Immature natural killer cell (primary cell): ENCODE measurements at places on chromosomes 16 and 17. TPM values are rescaled to one million over a fixed set of nuclear protein-coding genes. Genes with fewer than 3 reads are reported as not detected.

GRCh38 chr17:77045441-77046041 lies 95.2 kb upstream of the SEC14L1 start:
- no peaks in the 10 kb centered on the region for H3K36me3 ChIP-seq
- no peaks in the 10 kb centered on the region for H3K4me1 ChIP-seq
- peaks cover 5% of the 10 kb centered on the region for H3K27me3 ChIP-seq
- no peak for DNase-seq
- no peak overlapping the region for H3K4me3 ChIP-seq

GRCh38 chr16:12186774-12187335 lies 210.3 kb downstream of the SNX29 start:
- no peaks in the 10 kb centered on the region for H3K27me3 ChIP-seq
- H3K4me3 ChIP-seq, result no peak overlapping the region
- no peak overlapping the region for H3K27ac ChIP-seq
- no peaks in the 10 kb centered on the region for H3K36me3 ChIP-seq

DNA sequence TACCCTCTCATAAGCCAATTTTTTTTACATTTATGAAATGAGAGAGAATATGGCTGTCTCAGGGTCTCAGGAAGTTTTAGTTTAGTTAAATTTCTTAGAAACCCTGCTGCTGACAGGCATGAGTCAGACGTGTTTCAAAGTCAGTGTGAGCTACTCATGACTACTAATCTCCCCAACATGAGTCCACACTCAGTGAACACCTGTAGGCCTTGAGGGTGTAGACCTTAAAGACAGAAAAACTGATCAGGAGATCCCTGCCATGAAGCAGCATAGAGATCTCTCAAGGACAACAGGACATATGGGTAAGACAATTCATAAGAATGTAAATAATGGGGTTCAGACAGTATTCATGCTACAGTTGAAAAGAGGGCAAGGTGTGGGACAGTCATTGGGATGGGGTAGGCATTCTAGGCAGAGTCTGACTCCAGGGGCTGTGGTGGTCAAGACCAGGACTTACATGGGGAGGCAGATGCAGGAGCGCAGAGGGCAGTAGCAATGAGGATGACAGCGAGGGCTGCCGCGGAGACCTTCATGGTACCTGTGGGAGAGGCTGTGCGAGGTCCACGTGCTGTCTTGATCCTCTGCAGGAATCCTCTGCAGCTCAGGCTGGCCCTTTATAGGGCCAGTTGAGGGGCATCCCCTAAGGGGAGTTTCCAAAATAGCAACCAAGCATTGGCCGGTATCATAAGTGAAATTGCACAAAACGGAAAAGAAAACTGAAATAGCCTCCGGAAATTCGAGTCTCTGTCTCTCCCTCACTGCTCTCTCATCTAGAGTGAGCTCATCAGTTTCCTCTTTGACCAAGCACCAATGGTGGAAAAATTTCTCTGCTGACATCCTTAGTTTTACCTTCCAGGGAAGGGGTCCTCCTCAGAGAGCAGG lies at the start of gene CCL5:
CCL5 (minus strand) TSS at position 588 of the 882 bp plus-strand sequence.
- peak; percentile 89 for DNase-seq
- peak within 1 kb of the TSS; percentile 95 for H3K27ac ChIP-seq
- peaks cover 67% of the 10 kb centered on the region for H3K4me1 ChIP-seq
- peaks cover 36% of the 10 kb centered on the region for H3K36me3 ChIP-seq
- H3K4me3 ChIP-seq, result peak within 1 kb of the TSS; percentile 96

- peaks cover 12% of the 10 kb centered on the region for H3K4me1 ChIP-seq
- no peak overlapping the region for H3K27ac ChIP-seq
- H3K27me3 ChIP-seq, result no peaks in the 10 kb centered on the region
- no peak for DNase-seq
- peaks cover 21% of the 10 kb centered on the region for H3K36me3 ChIP-seq
These were observed 113.3 kb downstream of the VPS53 start for GRCh38 chr17:601244-601925.

DNA sequence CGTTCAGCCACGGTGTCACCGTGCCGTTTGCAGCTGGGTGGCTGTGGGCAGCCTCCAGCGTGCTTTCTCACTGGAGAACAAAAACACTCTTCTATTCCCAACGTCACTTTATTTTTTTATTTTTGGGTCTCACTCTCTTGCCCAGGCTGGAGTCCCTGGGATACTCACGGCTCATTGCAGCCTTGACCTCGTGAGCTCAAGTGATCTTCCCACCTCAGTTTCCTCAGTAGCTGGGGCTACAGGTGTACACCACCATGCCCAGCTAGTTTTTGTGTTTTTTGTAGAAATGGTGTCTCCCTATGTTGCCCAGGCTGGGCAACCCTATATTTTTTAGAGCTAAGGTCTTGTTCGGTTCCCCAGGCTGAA lies 34.4 kb upstream of the ZC3H18 start:
- peak overlapping the region; percentile 89 for H3K27ac ChIP-seq
- H3K36me3 ChIP-seq, result peaks cover 3% of the 10 kb centered on the region
- H3K27me3 ChIP-seq, result peaks cover 13% of the 10 kb centered on the region
- DNase-seq, result no peak

DNA sequence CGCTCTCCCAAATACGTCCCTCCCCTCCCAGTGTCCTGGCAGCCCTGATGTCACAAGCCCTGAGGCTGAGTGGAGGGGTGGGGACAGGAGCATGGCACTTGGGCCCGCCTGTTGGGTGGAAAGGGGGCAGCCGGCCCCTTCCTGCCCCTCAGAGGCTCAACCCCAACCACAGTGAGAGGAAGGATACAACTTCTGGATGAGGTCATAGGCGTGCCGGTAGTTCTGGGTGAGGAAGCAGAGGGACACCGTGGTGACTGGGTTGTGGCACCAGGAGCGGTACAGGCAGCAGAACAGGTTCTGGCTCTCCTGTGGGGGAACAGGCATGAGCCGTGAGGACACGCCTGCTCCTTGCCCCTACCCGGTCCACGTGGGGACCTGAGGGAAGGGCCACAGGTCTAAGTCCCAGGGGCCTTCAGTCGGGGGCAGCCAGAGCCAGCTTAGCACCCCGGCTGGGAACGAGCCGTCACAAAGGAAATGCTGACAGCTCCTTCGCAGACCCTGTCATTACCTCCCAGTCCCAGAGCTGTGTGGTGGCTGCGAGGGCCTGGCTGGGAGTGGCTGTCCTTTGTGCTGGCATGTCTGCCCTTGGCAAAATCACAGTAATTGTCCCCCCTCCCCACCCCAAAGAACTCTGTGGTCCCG lies 11.2 kb upstream of the MTSS2 start:
- H3K36me3 ChIP-seq, result no peaks in the 10 kb centered on the region
- H3K4me1 ChIP-seq, result peaks cover 19% of the 10 kb centered on the region
- no peak overlapping the region for H3K4me3 ChIP-seq
- no peak for DNase-seq
- H3K27me3 ChIP-seq, result no peaks in the 10 kb centered on the region
- no peak overlapping the region for H3K27ac ChIP-seq

- no peak overlapping the region for H3K27ac ChIP-seq
- H3K4me3 ChIP-seq, result no peak overlapping the region
- H3K36me3 ChIP-seq, result no peaks in the 10 kb centered on the region
- no peaks in the 10 kb centered on the region for H3K4me1 ChIP-seq
- peaks cover 2% of the 10 kb centered on the region for H3K27me3 ChIP-seq
These were observed 29.9 kb upstream of the WFIKKN2 start for GRCh38 chr17:50805486-50805885.

HID1 gene
- polyA plus RNA-seq, result 0.34 TPM

- no peak for DNase-seq
- H3K4me3 ChIP-seq, result no peak overlapping the region
- no peaks in the 10 kb centered on the region for H3K27me3 ChIP-seq
- no peaks in the 10 kb centered on the region for H3K36me3 ChIP-seq
- H3K27ac ChIP-seq, result no peak overlapping the region
- peaks cover 12% of the 10 kb centered on the region for H3K4me1 ChIP-seq
These were observed 336.9 kb downstream of the CDH13 start for GRCh38 chr16:82963653-82964052.

DNA sequence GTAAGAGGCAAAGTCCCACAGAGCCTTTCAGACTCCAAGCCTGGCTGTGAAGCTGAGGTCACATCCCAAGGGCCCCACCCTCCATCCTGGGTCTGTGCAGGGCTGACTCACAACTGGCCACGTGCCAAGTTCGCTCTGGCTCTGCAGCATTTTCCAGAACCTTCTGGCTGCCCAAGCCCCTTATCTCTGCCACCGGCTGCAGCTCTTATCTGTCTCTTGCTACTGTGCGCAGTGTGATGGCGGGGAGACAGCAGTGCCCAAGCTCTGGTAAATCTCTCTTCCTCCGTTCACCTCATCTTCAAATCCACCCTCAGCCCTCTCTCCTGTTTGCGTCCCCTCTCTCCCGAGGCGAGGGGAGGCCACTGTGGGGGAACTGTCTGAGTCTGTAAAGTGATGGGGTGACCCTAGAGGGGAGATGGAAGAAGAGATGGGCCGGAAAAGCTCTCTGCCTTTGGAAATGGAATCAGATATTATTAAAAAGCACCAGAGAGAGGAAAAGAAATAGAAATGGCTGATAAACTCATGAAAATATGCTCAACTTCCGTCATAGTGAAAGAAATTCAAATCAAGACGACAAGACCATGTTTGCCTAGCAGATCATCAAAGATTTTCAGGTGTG lies 162.7 kb upstream of the CDC42EP4 start:
- no peak overlapping the region for H3K27ac ChIP-seq
- no peaks in the 10 kb centered on the region for H3K36me3 ChIP-seq
- no peak overlapping the region for H3K4me3 ChIP-seq
- H3K4me1 ChIP-seq, result peaks cover 7% of the 10 kb centered on the region
- no peak for DNase-seq
- peaks cover 24% of the 10 kb centered on the region for H3K27me3 ChIP-seq

GRCh38 chr17:42180922-42181850 lies at the start of gene KCNH4:
TSS of gene KCNH4 (minus strand) at chr17:42181142. CDS start at chr17:42180945, 197 bp downstream.
- H3K27me3 ChIP-seq, result peaks cover 2% of the 10 kb centered on the region
- peaks cover 43% of the 10 kb centered on the region for H3K4me1 ChIP-seq
- H3K27ac ChIP-seq, result no peak within 1 kb of the TSS
- H3K4me3 ChIP-seq, result peak within 1 kb of the TSS; percentile 66
- peak; percentile 79 for DNase-seq
- H3K36me3 ChIP-seq, result no peaks in the 10 kb centered on the region

ZSCAN32 gene
- polyA plus RNA-seq, result 7.9 TPM

DNA sequence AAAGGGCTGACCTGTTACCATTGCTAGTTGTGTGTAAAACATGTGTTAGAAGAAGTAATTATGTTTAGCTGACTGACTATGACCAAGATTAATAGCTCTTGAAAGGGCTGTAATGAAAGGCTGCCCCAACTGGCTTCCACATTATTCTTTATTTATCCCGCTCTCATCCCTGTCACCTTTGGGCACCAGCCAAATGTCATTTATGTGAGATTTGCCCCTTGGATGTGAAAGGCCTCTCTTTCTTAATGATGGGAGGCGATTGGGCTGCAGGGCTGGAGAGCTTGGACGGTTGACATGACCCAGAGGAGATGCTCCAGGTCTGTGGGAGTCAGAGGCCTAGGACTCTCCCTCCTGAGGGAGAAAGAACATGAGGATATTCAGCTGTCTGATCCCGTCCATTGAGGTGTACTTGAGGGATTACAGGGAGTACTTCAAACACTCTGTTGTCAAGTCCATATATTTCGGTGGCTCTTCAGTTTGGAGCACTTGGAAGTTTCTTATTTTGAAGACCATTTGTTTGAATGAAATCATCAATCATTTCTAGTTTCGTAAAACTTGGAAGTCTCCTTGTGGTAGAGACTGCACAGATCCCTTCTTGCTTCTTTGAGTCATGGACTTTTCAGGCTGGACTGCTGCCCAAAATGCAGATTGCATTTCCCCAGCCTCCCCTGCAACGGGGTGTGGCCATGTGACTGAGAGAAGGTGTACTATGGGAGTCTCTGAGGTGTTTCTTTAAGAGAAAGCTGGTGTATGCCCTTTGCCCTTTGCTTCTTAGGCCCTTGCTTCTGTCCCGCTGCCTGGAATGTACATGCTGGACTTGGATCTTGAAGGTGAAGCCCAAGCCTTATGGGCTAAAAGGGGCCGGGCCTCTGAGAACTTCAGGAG lies 51.3 kb downstream of the FTO start:
- no peak overlapping the region for H3K27ac ChIP-seq
- H3K27me3 ChIP-seq, result no peaks in the 10 kb centered on the region
- H3K4me1 ChIP-seq, result peaks cover 13% of the 10 kb centered on the region
- H3K36me3 ChIP-seq, result no peaks in the 10 kb centered on the region

GRCh38 chr17:27764589-27764988 lies 35.7 kb downstream of the NOS2 start:
- H3K27ac ChIP-seq, result no peak overlapping the region
- peaks cover 6% of the 10 kb centered on the region for H3K27me3 ChIP-seq
- H3K4me1 ChIP-seq, result no peaks in the 10 kb centered on the region
- no peak for DNase-seq

DNA sequence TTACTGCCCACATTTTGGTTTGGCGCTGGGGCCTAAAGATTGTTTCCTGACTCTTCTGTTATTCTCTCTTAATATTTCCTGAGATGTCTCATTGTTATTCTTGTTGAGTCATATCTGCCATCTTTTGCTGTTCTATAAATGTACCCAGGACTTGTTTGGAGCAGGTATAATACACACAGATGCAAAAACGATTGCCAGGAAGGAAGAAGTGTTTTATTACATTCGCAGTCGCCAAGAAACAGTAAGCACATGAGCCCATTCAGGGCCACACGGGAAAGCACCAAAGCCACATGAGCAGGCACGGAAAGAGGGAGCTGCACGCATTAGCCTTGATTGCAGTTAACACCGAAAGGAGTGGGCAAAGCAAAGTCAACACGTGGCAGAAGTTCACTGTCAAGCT lies 70.2 kb downstream of the ARHGAP44 start:
- H3K36me3 ChIP-seq, result no peaks in the 10 kb centered on the region
- H3K27me3 ChIP-seq, result no peaks in the 10 kb centered on the region
- no peak overlapping the region for H3K27ac ChIP-seq
- no peak for DNase-seq

GRCh38 chr17:61770752-61771533 lies 92.4 kb downstream of the BRIP1 start:
- H3K27me3 ChIP-seq, result no peaks in the 10 kb centered on the region
- no peak overlapping the region for H3K4me3 ChIP-seq
- peaks cover 27% of the 10 kb centered on the region for H3K36me3 ChIP-seq
- no peak overlapping the region for H3K27ac ChIP-seq
- H3K4me1 ChIP-seq, result no peaks in the 10 kb centered on the region
- DNase-seq, result no peak

DOC2A gene
- not detected for polyA plus RNA-seq

GRCh38 chr17:21036361-21036881 lies 6.4 kb downstream of the USP22 start:
- H3K4me3 ChIP-seq, result peak overlapping the region; percentile 25
- no peak for DNase-seq
- peaks cover 91% of the 10 kb centered on the region for H3K4me1 ChIP-seq
- no peaks in the 10 kb centered on the region for H3K36me3 ChIP-seq

TSPOAP1 gene
- polyA plus RNA-seq, result 32.1 TPM

GRCh38 chr17:65552214-65552613 lies 9.2 kb downstream of the AXIN2 start:
- peaks cover 9% of the 10 kb centered on the region for H3K27me3 ChIP-seq
- no peak overlapping the region for H3K27ac ChIP-seq
- no peak overlapping the region for H3K4me3 ChIP-seq

- H3K4me3 ChIP-seq, result no peak overlapping the region
- no peak overlapping the region for H3K27ac ChIP-seq
- peaks cover 3% of the 10 kb centered on the region for H3K27me3 ChIP-seq
- H3K4me1 ChIP-seq, result no peaks in the 10 kb centered on the region
These were observed 109.0 kb downstream of the USP31 start for GRCh38 chr16:23040246-23040645.

GRCh38 chr17:5553479-5553878 lies 30.8 kb downstream of the NLRP1 start:
- peaks cover 29% of the 10 kb centered on the region for H3K36me3 ChIP-seq
- peaks cover 1% of the 10 kb centered on the region for H3K27me3 ChIP-seq
- no peak overlapping the region for H3K27ac ChIP-seq
- peaks cover 11% of the 10 kb centered on the region for H3K4me1 ChIP-seq

NPIPA5 gene
- polyA plus RNA-seq, result not detected
